ENCODE measurements at places on chromosomes 5 and 9.
A peak's percentile ranks its signal among the peaks of the same experiment; 100 is the strongest.

GRCh38 chr5:75265731-75266130 is 29.1 kb upstream of the ANKRD31 start:
- peak; percentile 46 for DNase-seq

- no peak for DNase-seq
These were observed 8.8 kb upstream of the LCP2 start for GRCh38 chr5:170306381-170306831.

GRCh38 chr5:147523069-147523468 is 13.2 kb upstream of the DPYSL3 start:
- no peak for DNase-seq

DNA sequence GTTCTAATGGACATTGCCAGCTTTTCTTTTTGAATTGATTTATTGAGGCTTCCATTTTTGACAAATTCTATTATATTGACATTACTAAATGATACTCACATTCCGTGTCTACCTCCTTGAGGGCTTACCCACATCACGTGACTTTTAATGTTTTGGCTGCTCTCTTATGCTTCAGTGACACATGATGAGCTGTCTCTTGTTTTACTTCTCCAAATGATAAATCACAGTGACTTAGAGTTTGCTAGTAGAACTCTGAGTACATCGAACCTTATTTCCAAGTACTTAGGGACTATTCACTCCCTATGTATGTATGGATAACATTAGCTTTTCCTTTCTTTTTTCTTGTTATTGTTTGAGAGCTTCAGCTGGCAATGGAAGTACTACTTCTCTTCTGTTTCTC is 169.8 kb upstream of the KCNN2 start:
- no peak for DNase-seq

- DNase-seq: no peak
These were observed 607 bp downstream of the PRELID2 start for GRCh38 chr5:145834554-145834916.

- no peak for DNase-seq
These were observed 2.2 kb downstream of the C5orf46 start for GRCh38 chr5:147904110-147904509.

DNA sequence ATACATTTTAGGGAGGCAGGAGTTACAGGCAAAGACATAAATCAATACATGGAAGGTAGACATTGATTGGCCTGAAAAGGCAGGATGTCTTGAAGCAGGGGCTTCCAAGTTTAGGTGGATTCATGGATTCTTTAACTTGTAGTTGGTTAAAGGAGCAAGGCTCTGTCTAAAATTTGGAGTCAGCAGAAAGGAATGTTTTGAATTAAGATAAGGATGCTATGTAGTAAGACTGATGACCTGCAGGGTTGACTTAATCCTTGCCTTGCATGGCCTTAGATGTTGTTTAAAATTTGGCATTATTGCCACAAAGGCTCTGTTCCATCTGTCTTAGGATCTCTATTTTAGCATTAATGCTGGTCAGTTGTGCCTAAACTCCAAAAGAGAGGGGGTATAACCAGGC is 171.3 kb downstream of the C5orf15 start:
- DNase-seq: no peak

DNA sequence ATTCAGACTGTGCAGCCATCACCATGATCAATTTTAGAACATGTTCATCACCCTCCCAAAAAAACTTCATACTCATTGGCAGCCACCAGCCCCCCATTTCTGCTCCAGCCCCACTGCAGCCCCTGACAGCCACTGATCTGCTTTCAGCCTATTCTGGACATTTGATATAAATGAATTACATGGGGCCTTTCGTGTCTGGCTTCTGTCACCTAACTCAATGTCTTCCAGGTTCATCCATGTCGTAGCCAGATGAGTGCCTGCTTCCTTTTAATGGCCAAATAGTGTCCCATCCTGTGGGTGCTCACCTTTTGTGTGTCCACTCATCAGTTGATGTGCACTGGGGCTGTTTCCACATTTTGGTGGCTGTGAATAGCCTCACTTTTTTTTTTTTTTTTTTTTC is 63.5 kb downstream of the HMCN2 start:
- DNase-seq: no peak

DNA sequence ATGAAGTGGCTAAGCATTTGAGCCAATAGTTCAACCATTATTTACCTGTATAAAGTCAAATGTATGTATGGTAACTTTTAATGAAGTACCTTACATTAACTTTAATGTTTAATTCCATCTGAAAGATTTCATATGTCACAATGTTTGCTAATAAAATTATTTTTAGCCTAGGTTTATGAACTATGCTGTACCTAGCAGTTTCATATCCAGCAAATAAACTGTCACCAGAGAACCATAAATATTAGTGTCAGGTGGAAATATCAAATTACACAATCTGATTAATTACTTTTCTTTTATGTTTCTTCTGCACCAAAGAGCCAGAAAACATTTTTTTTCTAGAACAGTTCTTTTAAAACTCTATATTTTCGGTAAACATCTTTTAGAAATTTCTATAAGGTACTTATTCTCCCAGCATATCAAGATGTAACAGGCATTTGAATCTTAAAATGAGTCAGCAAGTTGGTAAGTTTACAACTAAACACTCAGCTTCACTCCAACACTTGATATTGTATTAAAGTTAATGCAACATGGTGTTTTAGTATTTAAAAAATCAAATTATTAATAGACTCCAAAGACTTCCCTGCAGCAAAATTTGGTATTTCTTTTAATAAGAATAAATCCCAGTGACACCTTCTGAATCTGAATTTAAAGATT is 8.5 kb upstream of the CCDC192 start:
- no peak for DNase-seq

DNA sequence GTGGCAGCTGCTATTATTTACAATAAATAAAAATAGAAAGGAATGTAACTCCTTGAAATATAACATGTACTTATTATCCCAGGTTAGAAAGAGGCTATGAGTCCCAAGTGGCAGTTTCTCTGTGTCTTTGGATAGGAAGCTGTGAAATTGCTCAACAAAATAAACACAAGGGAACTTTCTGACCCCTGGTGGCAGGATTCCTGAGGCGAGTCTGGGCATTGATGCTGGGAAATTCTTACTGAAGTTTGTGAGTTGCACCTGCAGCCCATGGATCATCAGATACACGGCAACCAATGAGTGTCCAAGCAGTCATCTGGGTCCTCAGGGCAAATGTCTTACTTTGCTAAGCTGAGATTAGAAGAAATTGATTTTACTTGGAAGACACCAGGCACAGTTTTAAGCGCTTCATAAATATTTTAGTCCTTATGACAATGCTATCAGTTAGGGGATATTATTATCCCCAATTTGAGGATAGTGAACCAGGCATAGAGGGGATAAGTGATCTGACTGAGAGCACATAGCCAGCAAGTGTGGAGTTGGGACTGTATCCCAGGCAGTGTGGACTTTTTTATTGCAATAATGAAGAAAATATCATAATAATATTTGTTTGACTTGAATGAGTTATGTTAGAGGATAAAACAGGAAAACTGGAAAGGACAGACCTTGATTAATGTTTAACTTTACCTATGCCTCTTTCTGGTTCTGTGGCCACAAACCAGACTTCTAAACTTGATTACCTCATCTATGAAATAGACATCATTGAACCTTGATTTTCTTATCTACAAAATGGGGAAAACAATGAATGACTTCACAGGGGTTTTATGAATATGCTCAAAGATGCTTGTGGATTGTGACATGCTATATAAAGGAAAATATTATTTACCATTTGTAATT is 265.5 kb upstream of the ADAMTSL1 start:
- DNase-seq: peak; percentile 15

- no peak for DNase-seq
These were observed 28.0 kb upstream of the HTR4 start for GRCh38 chr5:148682058-148683026.
